GM23248 (cell line): ENCODE measurements at places on chromosomes 3 and 15. TPM values are rescaled to one million over a fixed set of nuclear protein-coding genes. Genes with fewer than 3 reads are reported as not detected.

GPR171 gene
- polyA plus RNA-seq: not detected in 2 replicates

SLC12A8 gene
- 3.4 and 3.5 TPM in 2 replicates for polyA plus RNA-seq

IL20RB gene
- 72.5 TPM in 2 replicates for polyA plus RNA-seq

DNA sequence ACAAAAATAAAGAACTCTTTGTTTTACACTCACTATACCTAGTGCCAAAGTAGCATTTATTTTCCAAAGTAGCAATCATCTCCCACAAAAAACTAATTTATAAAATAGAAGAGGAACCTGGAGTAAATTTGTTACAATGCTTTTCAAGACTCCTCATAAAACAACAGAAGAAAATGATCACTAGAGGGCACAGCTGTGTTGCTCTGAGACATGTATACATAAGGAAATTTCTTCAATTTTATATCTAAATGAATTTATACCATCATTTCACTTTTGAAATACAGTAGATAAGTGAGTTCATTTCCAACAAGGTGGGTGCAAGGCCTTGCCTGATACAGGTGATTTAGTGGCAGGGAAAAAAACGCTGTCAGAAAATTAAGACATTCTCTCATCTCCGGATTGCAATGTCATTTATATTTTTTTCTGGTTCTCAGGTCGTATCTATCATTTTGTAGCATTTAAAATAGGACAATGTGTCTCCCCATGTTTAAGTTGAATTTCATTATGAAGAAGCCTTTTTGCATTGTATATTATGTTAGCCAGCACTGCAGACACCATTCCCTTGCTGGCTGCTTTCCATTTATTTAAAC, 25.3 kb upstream of the ARHGEF26 start:
- peak; percentile 53 for DNase-seq

DNA sequence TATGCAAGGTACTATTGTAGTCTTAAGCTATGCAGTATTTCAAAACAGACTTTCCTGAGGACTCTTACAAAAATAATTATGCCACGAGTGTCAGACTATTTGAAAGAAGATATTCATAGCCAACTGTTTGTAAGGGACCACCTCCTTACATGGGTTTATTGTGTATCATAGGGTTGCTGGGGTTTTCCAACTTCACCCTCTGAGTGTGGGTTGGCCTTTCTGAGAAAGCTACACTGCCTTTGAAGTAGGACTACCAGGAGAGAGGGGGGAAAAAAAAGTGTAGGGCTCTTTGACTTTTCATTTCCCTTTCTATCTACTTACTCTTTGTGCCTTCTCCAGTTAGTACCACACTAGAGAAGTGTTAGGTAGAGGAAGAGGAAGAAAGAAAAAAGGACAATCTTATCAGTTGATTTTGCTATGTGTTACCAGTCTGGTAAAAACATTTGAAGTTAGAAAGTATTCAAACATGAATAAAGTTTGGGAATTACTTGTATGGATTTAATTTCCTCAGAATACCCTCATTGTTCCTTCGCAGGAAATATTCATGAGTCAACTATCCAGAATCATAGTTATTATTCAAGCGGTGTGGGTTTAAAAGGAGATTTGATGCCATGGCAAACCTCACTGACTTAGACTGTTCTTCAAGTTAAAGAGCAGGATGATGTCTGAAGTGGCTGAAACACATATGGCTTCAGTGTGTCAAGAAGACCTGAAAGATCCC, 329.3 kb upstream of the THBS1 start:
- DNase-seq: no peak

- DNase-seq: no peak
These were observed 93.6 kb upstream of the OSTN start for GRCh38 chr3:191105418-191105817.

DNA sequence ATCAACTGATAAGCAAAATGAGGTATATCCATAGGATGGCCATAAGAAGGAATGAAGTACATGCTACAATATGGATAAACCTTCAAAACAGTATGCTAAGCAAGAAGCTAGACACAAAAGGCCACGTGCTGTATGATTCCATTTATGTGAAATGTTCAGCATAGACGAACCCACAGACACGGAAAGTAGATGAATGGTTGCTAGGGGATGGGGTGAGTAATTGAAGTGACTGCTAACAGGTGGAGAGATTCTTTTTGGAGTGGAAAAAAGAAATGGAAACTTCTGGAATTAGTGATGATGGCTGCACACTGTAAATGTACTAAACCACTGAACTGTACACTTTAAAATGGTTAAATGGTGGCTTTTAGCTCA, 630 bp upstream of the EFCAB12 start:
- DNase-seq: peak; percentile 21

DNA sequence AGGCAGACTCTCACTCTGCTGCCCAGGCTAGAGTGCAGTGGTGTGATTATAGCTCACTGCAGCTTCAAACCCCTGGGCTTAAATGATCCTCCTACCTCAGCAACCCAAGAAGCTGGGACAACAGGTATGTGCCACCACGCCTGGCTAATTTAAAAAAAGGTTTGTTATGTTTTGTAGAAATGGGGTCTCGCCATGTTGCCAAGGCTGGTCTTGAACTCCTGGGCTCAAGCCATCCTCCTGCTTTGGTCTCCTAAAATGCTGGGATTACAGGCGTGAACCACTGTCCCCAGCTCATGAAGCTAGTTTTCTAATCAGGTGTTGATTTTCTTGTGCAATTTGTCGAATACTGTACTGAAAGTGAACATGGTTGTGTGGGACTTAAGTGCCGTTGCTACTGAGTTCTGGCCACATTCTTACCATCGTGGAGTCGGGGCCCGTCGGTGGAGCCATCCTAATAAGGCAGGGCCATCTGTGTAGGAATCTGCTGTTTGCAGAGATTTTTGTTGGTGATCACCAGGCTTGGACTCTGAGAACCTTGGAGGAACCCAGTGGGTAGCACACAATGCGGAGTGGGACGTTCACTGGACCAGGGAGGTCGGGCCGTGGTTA, 193.2 kb downstream of the GOLGA6L6 start:
- no peak for DNase-seq

GRCh38 chr15:73026511-73027054, 25.7 kb upstream of the NEO1 start:
- no peak for DNase-seq

GRCh38 chr3:42799376-42799775, 4.9 kb downstream of the HIGD1A start:
- no peak for DNase-seq

- DNase-seq: peak; percentile 3
These were observed 119.9 kb upstream of the FEZF2 start for GRCh38 chr3:62493109-62493801.

- DNase-seq: no peak
These were observed 11.9 kb downstream of the CX3CR1 start for GRCh38 chr3:39267631-39268548.

- DNase-seq: peak; percentile 50
These were observed 38.5 kb downstream of the PYDC2 start for GRCh38 chr3:191499307-191500080.

DNA sequence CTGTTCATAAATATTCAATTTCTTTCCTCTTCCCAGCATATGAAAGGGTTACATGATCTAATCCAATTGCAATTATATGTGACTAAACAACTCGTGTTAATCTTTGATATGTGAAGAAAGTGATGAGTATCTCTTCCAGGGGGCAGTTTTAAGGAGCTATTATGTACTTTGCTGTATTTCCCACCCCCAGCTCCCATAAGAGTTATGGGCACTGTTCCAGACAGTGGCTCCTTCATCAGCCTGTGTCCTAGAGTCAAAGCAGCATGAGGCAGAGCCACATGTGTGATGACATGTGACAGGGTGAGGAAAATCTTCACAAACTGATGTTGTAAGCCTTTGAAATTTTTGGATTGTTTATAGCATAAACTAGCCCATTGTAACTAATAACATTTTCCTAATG, 315.4 kb downstream of the DIPK2A start:
- no peak for DNase-seq

DNA sequence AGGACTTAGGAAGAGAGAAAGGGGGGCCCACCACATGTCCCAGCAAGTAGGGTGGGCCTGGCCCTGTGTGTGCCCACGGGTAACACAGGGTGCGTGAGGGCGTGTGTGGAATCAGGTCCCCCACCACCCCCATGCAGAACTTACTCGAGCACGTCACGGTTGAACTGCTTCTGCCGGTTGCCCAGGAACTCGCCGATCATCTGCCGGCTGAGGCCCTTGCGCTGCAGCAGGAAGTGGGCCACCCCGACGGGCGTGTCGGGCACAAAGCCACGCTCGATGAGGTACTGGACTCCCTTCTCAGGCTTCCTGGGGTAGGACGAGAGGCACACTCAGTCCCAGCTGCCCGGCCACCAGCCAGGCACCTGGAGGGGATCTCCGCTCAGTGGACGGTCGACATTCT, 83.1 kb upstream of the RPL32 start:
- no peak for DNase-seq

- no peak for DNase-seq
These were observed 14.9 kb downstream of the SPINT1 start for GRCh38 chr15:40858706-40859105.
